ENCODE measurements at places on chromosomes 1 and 21.

- DNase-seq, result no peak
These were observed 36.6 kb upstream of the ECE1 start for GRCh38 chr1:21326861-21327344.

GRCh38 chr1:218479436-218480115 is 134.4 kb downstream of the TGFB2 start:
- no peak for DNase-seq

GRCh38 chr21:46145840-46146691 is 9.3 kb downstream of the FTCD start:
- no peak for DNase-seq

DNA sequence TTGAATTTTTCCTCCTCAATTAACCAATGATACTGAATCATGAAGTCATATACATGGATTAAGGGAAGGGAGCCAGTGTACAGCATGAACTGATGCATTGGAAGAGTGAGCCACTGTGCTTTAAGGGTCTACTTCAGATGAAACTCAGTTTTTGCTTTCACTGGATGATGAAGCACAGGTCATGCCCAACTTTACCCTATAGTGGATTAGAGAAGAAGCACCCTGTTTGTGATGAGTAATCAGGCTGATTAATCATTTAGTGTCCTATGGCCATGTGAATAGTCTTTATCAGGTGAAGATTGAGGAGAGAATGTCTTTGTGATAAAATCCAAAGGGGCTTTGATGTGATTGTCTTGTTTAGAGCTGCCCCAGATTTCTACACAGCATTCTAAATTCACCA is 24.7 kb upstream of the LAMC1 start:
- DNase-seq, result no peak

GRCh38 chr1:230910755-230911117 is 42.4 kb upstream of the C1orf198 start:
- no peak for DNase-seq

- no peak for DNase-seq
These were observed 68.9 kb downstream of the ST3GAL3 start for GRCh38 chr1:43776043-43776761.

- DNase-seq, result no peak
These were observed 3.7 kb upstream of the SDE2 start for GRCh38 chr1:226002667-226003501.

GRCh38 chr1:41837691-41838090 is 81.0 kb downstream of the HIVEP3 start:
- no peak for DNase-seq

- DNase-seq, result no peak
These were observed 73.2 kb downstream of the SSBP3 start for GRCh38 chr1:54332781-54333585.

DNA sequence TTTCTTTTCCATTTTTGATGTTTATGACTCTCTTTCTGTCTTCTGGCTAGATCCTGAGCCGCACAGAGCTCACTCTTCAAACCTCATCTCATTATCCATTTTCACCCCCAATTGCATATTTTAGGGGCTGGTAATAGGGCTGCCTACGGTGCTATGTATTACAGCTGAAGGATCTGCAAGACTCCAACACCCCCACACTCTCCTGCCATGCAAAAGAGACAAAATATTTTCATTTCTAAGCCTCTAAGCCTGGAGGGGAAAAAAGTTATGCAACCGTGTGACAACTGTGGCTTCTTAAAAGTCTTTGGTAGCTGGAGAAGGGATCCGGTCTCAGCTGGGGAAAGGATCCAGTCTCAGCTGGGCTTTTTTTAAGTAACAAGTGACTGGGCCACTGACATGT is 311.6 kb downstream of the NPHP4 start:
- no peak for DNase-seq

GRCh38 chr1:245835386-245835785 is 671.7 kb downstream of the SMYD3 start:
- DNase-seq, result no peak

DNA sequence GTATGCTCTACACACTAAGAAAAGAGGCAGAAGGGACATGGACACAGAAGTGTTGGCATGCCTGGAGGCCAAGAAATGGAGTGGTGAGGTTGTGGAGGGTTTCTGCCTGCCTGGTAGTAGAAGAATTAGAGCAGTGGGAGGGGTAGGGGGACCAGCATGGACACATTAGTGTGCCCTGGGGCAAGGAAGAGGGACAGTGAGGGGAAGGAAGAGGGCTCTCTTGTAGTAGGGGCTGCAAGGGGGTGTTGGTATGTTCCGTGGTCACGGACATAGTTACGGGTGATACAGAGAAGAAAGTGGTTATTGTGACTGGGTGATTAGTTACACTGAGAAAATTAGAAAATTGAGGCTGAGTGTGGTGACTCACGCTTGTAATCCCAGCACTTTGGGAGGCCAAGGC is 23.3 kb downstream of the LEMD1 start:
- no peak for DNase-seq

DNA sequence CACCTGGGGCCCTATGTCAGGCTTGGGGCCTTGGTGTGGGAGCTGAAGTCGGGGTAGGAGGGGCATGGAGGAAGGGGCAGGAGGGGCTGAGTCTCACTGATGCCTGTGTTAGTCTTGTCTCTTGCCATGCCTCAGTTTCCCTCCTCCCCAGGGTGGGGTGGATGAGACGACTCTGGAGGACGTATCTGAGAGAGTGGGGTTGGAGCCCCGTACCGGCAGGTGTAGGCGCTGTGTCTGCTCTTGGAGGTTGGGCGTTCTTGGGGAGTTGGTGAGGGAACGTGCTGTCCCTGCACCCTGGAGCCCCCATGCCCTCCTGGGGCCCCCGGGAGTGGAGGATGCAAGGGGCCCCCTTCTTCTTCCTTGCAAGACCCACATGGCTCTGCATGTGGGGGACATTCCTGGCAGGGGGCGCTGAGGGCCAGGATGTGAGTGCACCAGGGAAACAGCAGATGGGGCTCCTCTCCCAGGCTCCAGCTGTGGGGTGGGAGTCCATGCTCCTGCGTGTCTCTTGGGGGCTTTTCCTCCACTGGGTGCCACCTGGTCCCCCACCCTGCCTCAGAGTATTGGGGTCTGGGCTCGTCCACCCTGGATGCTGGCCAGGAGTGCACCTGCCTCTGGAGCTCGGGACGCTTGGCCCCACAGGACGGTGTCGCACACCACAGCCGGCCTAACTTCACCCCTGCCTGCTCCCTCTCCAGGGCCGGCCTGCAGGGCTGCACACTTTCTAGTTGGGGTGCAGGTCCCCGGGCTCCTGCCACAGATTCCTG is 1.4 kb upstream of the TNFRSF14 start:
- peak; percentile 77 for DNase-seq

- DNase-seq, result no peak
These were observed 5.3 kb downstream of the ATP8B2 start for GRCh38 chr1:154330669-154331068.

DNA sequence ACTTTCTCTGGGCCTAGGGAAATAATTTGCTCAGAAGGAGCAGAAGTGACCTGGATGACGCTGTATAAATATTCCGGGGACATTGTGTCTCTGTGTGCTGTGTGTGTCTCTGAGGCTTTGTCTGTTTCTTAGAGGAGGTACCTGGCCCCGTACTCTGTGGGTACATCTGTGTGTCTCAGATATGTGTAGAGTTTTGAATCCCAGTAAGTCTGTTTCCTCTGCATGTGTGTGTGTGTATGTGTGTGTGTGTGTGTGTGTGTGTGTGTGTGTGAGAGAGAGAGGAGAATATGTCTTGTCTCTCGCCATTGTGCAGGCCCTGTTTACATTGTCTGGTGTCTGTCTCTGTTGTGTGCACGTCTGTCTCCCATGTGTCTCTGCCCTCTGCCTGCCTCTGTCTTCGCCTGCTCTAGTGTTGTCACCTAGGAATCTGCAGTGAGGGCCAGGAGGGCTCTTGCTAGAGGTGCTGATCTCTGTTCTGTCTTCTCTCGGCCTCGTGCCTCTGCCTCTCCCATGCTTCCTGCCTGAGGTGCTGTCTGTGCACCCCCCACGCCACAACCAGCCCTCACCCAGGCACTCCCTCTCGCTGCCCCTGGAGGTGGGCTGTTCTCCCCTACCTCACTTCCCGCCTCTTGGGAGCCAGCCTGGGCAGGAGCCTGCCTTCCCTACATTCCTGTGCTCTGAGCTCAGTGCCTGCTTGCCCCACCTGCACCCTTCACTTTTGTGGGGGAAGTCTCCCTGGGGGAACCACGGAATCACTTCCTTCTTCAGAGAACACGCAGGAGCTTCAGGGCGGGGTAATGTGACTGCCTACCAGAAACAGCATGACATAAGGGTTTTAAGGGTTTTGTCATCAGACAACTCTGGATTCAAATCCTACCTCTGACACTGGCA is 5.9 kb downstream of the MAP7D1 start:
- peak; percentile 75 for DNase-seq

DNA sequence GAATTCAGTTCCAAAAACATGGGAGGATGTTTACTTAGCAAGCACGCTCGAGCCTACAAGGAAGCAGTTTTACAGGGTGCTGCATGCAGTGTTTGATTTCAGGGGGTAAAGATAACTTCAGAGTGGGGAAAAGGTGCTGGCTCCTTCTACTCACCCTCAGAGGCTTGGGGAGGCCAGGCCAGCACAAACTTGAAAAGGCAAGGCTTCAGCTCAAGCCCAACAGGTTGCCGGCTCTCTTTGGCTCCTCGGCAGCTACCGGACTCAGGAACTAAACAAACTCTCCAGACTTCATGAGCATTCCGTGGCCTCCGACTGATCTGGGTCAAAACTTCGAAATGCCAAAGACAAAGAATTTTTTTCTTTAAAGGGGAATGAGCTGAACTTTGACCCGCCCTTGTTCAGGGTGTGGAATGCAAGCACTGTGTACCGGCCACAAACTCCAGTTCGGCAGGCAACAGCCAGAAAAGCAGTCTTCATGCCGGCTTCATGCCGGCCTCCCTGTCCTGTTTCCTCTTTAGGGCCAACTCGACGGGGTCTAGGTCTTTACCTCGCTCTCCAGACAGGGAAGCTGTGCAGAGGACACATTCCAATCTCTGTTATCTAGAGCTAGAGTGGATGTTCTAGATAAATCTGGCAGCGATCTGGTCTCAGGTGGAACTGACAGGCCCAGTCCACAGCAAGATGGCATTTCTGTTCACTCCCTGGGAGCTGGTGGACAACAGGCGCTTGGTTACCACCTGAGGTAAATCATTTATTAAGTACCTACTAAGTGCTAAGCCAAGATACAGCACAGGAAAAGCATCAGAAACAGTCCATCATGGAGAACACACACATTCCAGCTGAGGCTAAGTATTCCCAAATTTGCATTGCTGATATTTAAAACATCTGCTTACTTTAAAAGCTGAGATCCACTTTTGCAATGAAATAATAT is 75.0 kb downstream of the CD46 start:
- DNase-seq, result no peak

DNA sequence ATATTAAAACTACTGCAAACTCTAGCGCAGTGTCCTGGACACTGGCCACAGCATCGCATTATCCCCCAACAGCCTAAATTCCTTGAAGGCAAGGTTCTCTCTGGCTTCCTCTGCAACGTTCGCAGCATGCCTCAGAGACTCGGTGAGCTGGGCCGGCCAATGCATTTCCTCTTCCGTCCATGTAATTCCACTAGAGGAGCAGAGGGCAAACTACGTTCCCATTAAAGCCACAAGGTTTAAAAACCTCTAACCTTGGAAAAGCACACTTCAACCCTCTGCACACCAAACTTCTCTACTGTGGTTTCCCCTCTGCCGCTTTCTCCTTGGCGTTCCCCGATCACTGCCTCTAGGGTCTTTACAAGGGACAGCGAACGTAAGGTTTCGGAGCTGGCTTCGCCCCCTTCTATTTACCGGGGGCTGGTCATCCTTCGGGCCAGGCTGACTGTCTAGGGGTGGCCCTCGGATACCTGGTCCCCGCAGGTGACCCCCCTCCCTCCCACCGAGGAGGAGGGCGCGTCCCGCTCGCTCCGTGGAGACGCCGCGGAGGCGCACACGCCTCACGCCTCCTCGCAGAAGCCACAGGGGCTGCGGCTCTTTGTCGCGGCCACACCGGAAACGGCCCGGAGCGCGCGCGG is 456 bp upstream of the SMYD2 start:
- DNase-seq, result no peak

- DNase-seq, result no peak
These were observed 69.0 kb downstream of the FAAP20 start for GRCh38 chr1:2125350-2126211.

DNA sequence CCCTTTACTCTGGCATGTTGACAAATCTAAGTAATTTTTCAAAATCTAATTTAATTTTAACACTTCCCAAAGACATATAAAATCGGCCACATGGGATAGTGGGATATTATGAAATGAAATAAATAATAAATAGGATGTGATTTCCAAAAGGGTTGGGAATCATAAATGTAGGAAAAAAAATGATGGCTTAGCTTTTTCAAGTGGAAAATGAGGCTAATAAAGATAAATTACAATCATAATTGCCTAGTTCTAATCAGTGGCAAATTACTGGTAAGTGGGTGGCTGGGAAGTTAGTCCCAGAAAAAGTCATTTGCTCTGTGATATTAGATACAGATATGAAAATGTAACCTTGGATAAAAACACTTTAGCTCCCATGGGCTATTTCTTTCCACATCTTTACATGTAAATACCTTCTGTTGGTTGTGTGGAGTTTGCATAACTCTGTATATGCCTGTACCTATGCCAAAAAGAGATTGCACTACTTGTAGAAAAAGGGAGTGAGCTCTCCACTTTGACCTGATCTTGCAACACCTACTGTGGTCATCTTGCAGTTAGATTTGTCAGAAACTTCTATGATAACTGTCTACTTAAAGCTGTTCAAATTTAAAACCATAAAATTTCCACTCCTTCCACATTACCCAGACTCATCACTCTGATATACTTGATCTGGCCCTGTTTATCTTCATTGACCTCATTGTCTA is 284.6 kb upstream of the KAZN start:
- DNase-seq, result no peak

- no peak for DNase-seq
These were observed 8.0 kb downstream of the PHLDA3 start for GRCh38 chr1:201460814-201461644.

DNA sequence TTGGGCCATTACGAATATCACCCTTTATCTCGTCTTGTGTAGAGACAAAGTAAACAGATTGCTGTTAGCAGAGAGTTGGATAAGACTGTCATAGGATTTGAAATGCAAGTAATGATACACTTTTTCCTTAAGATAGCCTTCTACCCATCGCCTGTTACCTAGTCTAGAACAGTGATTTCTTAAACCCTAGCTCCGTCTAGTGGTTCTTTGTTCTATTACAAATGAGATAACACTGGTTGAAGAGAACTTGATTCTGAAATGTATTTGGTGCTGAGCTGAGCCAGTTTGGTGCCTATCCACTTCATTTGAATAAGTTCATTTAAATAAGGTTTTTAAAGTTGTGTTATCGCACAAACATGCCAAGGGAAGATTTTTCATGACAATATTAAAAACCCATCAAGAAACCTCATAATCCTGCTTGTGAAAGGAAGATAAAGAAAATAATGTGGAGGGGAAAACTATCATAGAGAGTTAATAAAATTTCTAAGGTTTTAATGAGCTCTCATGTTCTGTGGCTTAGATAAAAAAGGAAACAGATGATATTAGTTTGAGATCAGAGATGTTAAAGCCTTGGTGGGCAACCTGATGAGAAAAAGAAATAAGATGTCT is 1.5 kb upstream of the KCNH1 start:
- DNase-seq, result peak; percentile 52

DNA sequence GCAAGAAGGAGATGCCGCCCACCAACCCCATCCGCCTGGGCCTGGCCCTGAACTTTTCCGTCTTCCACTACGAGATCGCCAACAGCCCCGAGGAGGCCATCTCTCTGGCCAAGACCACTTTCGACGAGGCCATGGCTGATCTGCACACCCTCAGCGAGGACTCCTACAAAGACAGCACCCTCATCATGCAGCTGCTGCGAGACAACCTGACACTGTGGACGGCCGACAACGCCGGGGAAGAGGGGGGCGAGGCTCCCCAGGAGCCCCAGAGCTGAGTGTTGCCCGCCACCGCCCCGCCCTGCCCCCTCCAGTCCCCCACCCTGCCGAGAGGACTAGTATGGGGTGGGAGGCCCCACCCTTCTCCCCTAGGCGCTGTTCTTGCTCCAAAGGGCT is 732 bp downstream of the SFN start:
- DNase-seq, result no peak
